ENCODE measurements at places on chromosomes 7 and 10.

- DNase-seq, result no peak
Observed at GRCh38 chr10:103781329-103782061, 73.9 kb downstream of the SH3PXD2A start.

GRCh38 chr7:38107486-38107893 lies 70.6 kb upstream of the STARD3NL start:
- DNase-seq, result peak; percentile 59

DNA sequence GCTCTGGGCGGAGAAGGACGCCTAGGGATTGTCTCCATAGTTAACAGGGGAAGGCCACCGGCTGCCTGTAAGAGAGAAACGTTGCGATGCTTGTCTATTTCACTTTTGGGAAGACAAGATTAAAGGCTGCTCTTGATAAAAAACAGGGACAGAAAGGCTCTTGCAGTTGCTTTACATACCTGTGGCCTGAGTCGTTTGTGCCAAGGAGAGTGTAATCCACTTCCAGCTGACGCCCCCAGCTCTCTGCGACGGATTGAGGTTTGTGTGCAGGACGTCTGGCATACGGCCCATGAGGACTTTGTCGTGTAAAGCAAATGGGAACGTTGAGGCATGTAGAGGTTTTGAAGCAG lies 1.1 kb downstream of the MAP3K8 start:
- no peak for DNase-seq

- peak; percentile 19 for DNase-seq
Observed at GRCh38 chr10:117373823-117374505, 1.3 kb downstream of the PDZD8 start.

GRCh38 chr7:17863809-17864143 lies 76.5 kb downstream of the SNX13 start:
- no peak for DNase-seq

DNA sequence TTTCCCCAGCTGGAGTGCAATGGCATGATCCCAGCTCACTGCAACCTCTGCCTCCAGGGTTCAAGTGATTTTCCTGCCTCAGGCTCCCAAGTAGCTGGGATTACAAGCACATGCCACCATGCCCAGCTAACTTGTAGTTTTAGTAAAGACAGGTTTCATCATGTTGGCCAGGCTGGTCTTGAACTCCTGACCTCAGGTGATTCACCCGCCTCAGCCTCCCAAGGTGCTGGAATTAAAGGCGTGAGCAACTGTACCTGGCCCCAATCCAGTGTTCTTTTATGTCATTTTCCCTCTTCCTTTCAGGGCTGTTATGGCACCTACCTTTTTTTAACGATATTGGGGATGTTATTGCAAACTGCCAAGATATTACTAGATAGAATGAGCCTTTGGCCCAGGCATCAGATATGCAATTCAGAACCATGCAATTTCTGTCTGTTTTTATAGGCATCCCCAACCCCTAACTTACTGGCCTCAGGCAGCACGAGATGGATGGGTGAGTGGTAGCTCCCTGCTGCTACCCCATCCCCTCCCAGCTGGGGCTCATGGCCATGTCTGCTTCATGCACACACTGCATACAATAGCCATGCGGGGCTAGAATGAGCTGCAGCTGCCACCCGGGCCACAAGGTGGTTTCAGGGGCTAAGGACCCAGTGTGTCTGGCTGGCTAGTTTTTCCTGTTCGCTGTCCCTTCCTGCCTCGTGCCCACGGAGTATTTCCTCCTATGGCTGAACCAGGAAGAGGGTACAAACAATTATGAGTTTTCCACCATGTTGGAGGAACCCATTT lies 1080.1 kb upstream of the SORCS1 start:
- DNase-seq, result no peak

DNA sequence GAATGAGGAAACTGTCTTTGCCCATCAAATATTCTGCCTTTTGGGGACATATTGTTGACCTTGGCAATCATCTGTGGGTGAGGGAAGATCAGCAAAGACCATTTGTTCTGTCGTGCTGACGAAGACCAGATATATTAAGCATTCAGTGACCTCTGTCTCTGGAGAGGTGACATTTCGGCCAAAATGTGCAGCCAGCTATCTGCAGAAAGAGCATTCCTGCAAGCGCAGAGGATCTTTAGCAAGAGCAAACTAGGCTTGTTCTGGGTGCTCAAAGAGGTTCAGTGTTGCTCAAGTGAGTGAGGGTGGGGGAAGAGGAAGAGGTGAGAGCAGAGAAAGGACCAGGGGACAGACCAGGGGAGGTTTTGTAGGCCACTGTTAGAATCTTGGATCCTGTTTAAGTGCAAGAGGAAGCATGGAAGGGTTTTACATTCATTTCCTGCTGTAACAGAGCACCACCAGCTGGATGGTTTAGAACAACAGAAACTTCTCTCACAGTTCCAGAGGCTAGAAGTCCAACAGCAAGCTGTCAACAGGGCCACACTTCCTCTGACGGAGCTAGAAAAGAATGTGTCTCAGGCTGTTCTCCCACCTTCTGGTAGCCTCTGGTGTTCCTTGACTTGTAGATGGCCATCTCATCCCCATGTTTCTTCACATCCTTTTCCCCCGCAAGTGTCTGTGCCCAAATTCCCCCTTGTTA lies 11.2 kb downstream of the C10orf120 start:
- no peak for DNase-seq

DNA sequence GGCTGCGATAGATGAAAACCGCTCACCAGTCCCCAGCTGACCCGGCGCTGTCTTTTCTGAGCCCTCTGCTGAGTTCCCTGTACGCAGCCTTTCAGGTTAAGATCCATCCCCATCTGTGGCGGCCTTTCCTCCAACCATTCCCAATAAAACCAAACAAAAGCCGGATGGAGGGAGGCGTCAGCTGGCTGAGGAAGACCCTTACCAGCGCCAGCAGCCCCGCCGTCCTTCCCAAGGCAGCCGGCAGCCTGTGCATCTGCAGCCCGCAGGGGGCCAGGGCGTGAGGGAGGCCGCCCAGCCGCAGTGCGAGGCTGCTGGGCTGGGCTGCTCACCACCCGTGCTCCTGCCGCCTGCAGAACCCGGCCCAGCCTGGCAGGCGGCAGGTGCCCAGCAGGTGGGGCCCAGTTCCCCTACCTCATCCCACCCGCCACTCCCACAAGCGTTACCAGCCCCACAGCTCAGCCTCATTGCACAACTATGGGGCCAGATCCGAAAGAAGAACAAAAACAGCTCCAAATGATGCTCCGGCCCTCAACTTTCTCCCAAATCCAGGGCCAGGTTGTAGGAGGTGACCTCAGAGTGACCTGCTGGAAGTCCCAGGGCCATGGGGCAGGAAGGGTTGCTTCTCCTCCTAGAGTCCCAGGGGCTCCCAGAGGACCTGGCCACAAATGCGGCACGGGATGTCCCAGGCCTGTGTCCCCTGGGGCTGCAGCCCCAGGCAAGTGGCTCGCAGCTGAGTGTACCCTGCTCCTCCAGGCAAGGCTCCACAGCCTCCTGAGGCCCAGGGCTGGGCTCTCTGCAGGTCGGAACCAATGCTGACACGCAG lies 23.8 kb downstream of the PAPOLB start:
- no peak for DNase-seq

DNA sequence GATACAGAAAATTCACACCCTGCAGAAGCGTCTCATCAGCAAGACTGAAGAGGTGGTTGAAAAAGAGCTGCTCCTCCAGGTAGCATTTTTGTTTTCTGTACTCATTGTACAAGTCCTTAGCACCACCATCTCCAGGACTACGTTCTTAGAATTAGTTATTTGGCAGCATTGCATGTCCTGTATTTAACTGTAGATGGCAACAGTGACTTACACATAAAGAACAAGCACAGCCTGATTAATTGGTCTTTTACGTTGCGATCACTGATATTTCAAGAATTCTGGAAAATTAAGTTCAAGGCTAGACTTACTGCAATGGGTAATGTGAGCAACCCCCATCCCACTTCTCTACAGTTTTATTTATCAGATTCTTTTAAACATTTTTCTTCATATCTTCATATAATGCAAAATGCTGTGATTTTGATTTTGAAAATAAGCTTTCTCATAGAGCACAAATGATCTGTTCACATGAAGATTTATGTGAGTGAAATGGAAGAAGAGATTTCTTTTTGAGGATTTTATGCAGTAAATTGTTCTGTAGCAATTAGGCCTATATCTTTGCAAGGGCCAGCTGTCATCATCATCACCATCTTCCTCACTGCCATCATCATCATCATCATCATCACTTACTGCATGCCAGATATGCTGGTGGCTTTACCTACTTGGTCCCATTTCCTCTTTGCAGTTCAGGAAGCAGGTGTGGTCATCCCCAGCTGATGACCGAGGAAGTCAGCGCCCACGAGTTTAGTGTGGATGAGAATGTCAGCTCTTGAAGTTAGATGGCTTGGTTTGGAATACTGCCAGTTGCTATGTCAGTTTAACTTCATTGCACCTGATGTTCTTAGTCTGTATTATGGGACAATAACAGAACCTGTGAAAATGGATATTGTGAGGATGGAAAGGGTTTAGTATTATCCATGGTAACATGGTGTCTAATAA lies 53.4 kb downstream of the CFAP58 start:
- no peak for DNase-seq

DNA sequence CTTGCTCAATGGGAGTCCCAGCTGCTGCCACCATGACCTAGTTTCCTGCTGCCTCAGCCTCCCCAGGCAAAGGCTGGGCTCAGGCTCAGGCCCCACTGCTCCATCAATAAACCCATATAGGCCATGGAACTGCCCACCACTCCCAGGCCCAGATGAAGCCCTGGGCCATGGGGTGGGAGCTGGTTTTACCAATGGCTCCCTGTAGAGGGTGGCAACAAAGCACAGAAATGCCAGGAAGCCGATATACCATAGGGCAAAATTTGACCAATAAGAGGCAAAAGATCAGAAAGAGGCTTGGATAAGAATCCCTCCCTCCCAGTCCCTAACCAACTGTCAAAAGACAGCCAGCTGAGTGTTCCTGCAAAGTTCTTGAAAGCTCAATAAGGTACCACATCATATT lies 101.8 kb upstream of the DOCK1 start:
- DNase-seq, result no peak

- no peak for DNase-seq
Observed at GRCh38 chr7:158014976-158015375, 572.6 kb downstream of the PTPRN2 start.

GRCh38 chr7:140981951-140982350 lies 32.8 kb downstream of the MRPS33 start:
- DNase-seq, result no peak

- DNase-seq, result no peak
Observed at GRCh38 chr7:112896026-112896601, 105.9 kb upstream of the TMEM168 start.

DNA sequence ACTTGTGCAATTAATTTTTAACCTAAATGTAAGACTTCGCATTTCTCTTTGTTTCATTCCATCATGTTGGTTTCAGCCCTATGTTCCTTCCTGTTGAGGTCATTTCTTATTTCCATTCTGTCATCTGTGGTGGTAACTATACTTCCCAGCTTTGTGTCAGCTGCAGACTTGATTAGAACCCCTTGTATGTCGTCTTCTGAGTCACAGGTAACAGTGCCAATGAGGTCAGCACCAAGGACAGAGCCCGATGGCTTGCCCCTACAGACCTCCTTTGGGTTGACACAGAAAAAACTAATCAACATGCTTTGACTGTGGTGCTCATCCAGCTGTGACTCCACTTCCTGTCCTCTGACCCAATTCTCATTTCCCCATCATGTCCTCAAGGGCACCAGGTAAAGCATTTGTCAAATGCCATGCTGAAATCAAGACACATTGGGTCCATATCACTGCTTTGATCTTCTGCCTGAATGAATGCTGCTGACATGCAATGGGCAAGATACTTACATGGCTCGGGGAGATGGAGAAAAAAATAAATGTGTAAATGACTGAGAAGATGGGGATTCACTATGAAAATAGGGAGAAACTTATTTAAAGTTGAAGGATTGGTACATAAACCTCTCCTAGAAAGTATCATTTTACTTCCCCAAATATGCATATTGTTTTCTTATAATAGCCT lies 25.6 kb upstream of the CRTAC1 start:
- DNase-seq, result no peak

DNA sequence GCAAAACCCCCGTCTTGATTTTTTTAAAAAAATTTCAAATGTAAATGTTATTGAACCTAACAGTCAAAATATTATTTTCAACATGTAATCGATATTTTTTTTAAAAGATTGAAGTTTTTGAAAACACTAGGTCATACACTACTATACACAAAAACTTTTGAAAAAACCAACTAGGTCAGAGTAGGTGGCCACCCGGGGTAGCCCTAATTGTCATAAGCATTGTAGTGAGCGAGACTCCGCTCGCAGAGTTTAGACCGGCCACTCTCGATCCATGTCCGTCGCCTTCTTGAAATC lies 417 bp downstream of the RFC2 start:
- no peak for DNase-seq

GRCh38 chr10:124176349-124177179 lies 83.2 kb upstream of the CHST15 start:
- DNase-seq, result no peak

GRCh38 chr10:84005403-84005802 lies 133.9 kb upstream of the GHITM start:
- DNase-seq, result no peak

GRCh38 chr7:111192614-111193413 lies 101.9 kb downstream of the LRRN3 start:
- DNase-seq, result no peak

Measured in stimulated activated naive CD8-positive, alpha-beta T cell treated with anti-CD3 and anti-CD28 coated beads, Interleukin-15, amount 100 ng/mL, for 72 hours (primary cell).